Omental fat pad (tissue), 4 donors: ENCODE measurements at places on chromosomes 3 and 15. TPM values are rescaled to one million over a fixed set of nuclear protein-coding genes. Genes with fewer than 3 reads are reported as not detected.

DNA sequence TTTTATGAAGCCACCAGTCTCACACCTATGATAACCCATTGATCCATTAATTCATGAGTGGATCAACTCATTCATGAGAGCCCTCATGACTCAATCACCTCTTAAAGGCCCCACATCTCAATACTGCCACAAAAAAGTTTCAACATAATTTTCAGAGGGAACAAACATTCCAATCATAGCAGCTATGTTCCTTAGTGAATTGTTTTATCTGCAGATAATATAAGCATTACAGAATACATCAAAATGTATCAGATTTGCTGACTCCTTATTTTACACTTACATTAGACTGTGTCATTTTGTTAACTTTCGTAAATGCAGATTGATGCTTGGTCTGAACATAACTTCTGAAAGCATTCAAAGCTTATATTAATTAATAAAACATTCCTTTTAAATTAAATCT is 155.3 kb upstream of the MBNL1 start:
- DNase-seq, result no peak

The RYR3 gene
- total RNA-seq, result 0.65 TPM

DNA sequence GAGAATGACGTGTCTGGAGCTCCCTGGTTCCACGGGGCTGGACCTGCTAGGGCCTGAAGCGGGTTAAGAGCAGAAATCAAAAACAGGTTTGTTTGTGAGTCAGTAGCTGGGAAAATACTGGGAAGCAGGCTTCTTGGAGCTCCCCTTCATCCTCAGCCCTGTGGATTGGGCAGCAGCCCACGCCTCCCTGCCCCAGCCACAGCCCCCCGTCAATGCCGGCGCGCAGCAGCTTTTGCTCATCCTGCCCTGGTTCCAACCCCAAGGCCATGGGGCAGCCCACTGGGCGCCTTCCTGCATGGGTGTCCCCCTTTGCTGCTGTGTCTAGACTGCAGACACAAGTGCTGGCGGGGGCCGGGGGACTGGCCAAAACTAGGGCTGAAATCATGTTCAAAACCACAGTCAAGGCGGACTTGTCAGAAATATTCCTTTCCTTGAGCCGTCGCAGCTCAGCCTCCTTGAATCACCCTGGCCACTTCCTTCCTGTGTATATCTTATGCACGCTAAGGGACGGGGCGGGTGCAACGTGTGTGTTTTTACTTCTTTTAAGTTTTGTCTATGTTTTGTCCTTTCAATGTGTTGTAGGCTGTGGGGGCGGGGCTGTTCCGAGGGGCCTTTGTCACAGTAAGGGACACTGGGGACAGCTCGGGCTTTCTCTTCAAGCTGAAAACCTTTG is 108.1 kb downstream of the KLF13 start:
- no peak for DNase-seq

GRCh38 chr3:66488492-66488891 is 12.3 kb downstream of the LRIG1 start:
- no peak for DNase-seq

The LAMB2 gene
- 564 TPM for total RNA-seq

- peak; percentile 48 for DNase-seq
Observed at GRCh38 chr15:97234851-97235610, 725.5 kb upstream of the ARRDC4 start.

- no peak for DNase-seq
Observed at GRCh38 chr3:121992601-121993560, 29.2 kb downstream of the ILDR1 start.

DNA sequence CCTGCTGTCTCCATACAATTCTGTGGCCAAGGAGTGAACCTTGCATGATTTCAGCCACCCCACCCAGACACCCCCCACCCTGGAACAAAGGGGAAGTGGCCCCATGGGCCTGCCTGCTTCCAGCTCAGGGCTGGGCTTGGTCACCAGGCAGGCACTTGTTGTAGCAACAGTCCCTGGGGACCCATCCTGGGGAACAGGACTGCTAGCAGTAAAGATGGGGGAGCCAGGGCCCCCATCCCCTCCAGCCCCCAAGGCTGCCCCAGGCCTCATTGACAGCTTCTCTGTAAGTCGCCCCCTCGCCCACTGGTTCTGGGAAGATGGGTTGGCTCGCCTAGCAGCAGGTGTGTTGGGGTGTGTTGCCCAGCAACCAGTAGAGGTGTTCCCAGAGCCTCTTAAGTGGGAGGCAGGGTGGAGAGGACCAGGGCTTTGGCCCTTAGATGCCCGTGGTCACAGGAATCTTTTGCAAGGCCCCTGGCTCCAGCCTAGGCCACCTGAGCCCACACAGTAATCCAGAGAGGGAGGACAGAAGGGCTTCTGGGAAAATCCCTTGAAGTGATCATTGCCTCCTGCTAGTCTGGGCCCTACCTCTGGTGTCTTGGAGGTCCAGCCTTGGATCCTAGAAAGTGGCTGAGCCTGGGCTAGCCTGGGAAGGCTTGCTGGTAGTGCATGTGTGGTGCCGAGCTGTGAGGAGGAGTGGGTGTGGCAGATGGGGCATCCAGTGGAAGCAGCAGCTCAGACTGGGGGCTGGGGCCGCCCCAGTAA is 48.9 kb downstream of the CYP11A1 start:
- DNase-seq, result no peak

- DNase-seq, result no peak
Observed at GRCh38 chr3:53137835-53138446, 7.7 kb upstream of the RFT1 start.

- no peak for DNase-seq
Observed at GRCh38 chr3:193053046-193053435, 135.4 kb upstream of the MB21D2 start.

The PLA2G4D gene
- not detected for total RNA-seq

DNA sequence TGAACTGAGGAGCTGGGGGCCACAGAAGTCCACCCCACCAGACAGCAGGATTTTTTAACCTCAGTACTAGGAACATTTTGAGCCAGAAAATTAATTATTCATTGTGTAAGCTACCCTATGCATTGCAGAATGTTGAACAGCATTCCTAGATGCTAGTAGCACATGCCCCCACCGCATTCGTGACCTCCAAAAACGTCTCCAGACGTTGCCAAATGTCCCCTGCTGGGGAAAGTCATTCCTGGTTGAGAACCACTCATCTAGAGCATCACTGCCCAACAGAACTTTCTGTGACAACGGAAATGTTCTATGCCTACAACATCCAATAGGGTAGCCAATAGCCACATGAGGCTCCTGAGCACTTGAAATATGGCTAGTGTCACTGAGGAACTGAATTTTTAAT is 333.5 kb downstream of the FOXP1 start:
- DNase-seq, result no peak

The MAP1A gene
- total RNA-seq, result 2.5 TPM

GRCh38 chr3:193241716-193242115 is 694 bp downstream of the PLAAT1 start:
- DNase-seq, result no peak

- DNase-seq, result no peak
Observed at GRCh38 chr3:66428733-66429132, 72.1 kb downstream of the LRIG1 start.

DNA sequence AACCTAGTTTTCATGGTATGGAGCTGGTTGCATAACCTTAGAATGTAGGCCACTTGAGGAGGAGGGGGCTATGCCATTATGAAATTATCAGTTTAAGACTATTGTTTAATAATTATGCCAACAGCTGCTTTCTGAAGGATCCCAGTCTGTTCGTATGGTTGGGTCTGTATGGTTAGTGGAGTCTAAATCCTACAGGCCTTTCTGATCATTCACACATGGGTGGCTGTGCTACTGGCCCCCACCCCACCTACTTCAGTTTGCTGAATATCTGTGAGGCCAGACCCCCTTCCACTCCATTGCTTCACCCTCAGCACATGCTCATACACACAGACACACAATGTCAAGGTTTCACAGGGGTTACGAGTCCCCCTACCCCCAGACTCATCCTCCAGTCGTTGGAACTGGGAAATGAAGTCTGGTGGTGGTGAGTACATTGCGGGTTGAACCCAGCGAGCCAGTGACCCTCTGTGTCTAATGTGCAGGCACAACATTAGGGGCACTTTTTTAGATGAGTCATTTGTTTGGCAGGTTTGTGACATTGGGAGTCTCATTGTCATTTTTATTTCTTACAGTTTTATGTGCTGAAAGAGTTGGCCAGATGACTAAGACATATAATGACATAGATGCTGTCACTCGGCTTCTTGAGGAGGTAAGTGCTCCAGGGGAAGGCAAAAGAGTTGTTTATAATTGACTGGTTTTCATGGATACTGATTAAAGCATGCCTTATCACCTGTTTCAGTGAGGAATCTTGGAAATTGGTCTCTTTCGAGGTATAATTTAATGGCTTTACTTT is 85.3 kb downstream of the TRAK1 start:
- DNase-seq, result no peak

DNA sequence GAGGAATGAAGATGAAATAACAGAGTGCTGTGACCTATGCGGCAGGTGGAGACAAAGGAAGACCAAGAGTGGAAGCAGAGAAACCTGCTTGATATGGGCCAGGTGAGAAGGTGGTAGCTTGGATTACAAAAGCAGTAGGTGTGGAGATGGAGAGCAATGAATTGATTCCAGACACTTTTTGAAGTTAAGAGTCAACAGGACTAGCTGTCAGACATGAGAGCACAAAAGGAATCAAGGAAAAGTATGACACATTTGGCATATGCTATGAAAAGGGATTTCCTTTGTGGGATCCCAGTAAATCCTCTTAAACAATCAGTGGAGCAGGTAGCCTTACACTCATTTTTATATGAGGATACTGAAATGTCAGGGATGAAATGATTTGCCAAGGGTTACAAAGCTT is 160.5 kb downstream of the GREM1 start:
- DNase-seq, result no peak

The DISP2 gene
- total RNA-seq, result 1.1 TPM

The SPSB4 gene
- 0.50 TPM for total RNA-seq

DNA sequence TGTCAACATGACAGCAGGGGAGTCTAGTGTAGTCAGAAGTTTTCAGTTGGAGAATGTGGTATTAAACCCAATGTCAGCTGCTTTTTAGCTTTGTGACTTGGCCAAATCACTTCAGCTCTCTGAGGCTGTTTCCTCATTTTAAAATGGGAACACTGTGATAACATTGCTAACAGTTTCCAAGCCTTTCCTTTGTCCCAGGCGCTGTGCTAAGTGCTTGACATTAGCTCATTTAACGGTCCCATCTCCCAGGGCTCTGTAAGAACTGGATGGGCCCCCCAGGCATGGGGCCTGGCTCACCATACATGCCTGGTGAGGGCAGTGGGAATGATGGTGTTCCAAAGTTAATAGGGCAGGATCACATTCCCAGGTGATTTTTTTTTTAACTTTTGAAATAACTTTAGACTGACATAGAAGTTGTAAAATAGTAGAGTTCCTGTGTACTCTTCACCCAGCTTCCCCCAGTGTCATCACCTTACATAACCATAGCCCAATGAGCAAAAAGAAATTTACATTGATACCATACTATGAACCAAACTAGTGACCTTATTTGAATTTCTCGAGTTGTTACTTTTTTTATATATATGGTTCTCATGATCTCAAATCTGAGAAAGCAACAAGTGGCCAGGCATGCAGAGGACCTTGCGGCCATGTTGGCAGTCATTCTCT is 7.7 kb downstream of the RASL12 start:
- no peak for DNase-seq

The GOLGA6A gene
- not detected for total RNA-seq

The GOLGA8T gene
- total RNA-seq, result 2.1 TPM

The TLR9 gene
- total RNA-seq, result not detected

GRCh38 chr15:88069561-88069960 is 187.0 kb downstream of the NTRK3 start:
- DNase-seq, result no peak

DNA sequence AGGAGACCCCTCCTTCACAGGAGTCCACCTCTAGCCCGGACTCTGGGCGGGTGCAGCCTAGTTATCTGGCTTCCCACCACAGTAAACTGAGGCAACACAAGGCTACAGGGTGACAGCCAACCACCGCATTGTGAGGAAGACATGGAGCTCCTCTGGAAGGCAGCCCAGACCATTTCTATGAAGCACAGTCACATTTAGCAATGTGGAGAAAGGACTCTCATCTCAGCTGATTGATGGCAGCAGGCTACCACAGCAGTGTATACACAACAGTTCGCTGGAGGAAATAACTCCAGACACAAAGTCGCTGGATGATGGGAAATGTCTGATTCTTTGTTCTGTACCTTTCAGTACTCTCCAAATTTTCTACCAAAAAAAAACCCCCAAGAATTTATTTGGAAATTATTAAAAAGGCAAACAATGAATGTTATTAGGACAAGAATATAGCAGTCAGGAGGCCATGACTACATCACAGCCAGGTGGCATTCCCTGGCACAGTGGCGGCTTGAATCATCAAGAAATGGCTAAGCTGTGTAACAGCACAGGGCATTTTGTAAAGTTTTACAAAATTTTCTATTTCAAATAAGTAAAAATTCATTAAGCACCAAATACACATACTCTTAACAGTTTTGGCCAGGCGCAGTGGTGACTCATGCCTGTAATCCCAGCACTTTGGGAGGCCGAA is 40.1 kb downstream of the FAN1 start:
- DNase-seq, result no peak

- no peak for DNase-seq
Observed at GRCh38 chr3:124780356-124780755, 50.1 kb downstream of the UMPS start.

DNA sequence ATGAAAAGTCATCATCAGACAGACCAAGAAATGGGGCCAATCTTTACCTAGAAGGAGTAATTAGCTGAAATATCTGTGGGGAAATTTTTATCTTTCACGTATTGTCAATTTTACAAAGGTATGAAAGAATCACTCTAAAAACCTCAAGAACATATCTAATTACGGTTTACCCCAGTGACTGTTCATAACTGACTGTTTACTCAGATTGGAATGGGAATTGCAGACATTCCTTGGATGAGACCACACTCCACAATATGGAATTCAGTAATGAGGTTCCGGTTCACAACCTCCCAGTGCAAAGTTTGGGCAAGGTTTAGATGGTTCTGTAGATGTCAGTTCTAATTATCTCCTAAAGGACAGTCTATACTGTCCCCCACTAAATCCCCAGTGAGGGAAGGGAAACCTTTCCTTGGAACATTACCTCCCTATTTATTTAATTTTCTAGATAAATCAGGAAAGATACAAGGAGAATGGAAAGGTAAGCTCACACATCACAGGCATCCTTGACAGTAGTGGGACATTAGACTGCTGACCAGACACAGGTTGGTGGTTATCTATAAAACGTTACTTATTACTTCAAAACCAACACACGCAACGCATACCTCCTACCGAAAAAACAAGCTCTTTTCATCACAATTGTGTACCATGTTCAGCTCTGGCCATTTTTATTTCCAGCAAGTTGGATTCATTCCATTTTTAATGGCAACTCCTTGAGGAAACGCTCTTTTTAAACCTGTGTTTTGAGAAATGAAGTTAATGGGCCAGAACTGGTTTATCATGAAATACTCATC is 129.9 kb downstream of the RORA start:
- DNase-seq, result no peak

The TMC3 gene
- not detected for total RNA-seq

The LRRC15 gene
- total RNA-seq, result 0.12 TPM

The GOLGA8Q gene
- 1.9 TPM for total RNA-seq

- DNase-seq, result no peak
Observed at GRCh38 chr3:69411346-69411745, 25.5 kb upstream of the FRMD4B start.

GRCh38 chr3:59609657-59610348 is 560.0 kb upstream of the CFAP20DC start:
- DNase-seq, result no peak

GRCh38 chr15:80777137-80777536 is 2.0 kb upstream of the CEMIP start:
- DNase-seq, result no peak

The KCNAB1 gene
- 12.6 TPM for total RNA-seq
